ENCODE measurements at places on chromosomes 2 and 18.

GRCh38 chr18:79498662-79499061, 102.9 kb downstream of the NFATC1 start:
- DNase-seq: no peak

DNA sequence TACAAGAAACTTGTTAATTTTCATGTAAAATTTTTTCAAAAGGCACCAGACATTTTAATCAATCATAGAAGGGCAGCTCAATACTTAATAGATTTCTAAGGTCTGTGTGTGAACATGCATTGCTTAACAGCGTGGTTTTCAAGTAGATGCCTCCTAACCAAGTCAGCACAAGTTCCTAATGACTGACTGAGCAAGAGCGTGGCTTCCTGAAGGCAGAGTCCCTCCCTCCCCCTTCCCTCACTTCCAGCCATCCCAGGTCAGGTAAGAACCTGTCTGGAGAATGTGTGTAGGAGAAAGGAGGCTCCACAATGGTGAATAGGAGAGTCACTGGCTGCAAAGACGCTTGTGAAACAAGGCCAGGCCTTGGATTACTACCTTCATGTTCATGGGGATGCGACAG, 33.5 kb upstream of the DAPL1 start:
- DNase-seq: no peak

GRCh38 chr18:14015416-14015815, 100.1 kb upstream of the MC2R start:
- no peak for DNase-seq

DNA sequence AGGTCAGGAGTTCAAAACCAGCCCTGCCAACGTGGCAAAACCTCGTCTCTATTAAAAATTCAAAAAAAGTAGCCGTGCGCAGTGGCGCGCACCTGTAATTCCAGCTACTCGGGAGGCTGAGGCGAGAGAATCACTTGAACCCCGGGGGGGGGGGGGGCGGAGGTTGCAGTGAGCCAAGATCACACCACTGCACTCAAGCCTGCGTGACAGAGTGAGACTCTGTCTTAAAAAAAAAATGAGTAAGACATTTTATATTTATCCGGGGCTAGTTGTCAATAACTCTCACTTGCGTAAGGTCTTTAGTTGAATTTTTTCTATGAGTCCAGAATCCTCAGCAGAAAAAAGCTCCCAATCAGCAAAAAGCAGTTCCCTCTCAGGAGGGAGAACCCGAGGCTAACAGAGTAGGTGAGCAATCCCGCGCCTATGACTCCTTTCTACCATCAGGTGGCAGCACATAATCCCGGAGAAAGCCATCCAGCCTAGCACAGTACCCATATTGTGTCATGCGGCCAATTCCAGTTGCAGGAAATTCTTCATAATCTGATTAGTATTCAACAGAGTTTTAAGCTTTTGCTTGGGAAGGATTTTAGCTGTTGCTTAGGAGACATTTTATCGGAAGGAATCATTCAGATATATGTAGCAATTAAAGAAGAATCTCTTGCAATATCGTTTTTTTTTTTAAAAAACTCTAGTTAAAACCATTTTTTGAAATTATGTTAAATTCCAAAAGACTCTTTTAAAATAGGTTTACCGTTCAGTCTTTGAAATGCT, 11.9 kb upstream of the CRYGA start:
- DNase-seq: peak; percentile 37

- DNase-seq: no peak
Measured at GRCh38 chr2:30148850-30149249, 2.0 kb downstream of the YPEL5 start.

DNA sequence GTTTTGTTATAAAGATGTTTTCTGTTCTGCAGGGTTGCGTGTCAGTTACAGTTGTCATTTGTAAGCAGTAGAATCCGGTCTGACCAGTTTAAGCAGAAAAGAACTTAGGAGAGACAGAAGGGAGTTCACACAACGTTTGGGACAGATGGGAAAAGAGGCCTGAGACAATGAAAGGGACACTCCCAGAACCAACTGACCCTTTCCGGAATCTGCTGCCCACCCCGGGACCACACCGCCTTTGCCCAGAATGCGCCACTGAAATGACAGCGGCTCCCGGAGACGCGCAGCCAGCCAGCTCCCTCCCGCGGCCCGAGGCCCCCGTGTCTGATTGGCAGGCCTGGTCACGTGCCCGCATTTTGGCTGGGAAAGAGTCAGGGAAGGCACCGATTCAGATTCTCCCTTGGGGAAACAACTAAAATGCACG, 244.6 kb downstream of the BCL2 start:
- peak; percentile 47 for DNase-seq

DNA sequence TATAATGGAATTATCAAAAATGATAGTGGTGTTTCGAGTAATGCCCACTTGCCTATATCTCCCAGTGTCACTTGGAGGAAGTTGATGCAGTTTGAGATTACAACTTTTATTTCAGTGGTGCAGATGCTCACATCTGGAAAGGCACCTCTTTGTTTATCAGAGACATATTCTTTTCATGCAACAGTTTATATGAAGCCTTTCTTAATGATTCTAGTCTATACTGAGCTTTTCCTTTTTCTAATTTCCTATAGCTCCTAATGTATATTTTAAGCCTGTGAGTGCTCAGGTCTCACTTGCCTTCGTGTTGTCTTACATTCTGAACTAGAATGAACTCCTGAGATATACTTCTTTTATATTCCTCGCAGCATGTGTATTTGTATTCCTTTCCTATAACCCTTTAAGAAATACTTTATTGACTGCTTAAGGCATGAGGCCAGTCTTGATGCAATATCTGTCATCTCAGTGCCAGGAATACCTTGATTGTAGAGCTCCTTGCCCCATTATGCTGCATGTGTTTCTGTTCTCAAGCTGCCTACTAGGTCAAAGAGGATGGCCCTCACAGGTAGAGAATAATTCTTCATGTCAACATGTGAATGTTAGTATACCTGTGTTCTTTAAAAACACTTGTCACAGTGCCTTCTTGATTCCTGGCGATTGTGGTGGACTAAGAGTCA, 52.6 kb downstream of the VRK2 start:
- DNase-seq: no peak

GRCh38 chr18:58862851-58863538, 1.7 kb upstream of the ZNF532 start:
- DNase-seq: peak; percentile 61

- no peak for DNase-seq
Measured at GRCh38 chr2:232626584-232626983, 6.8 kb upstream of the EFHD1 start.

- no peak for DNase-seq
Measured at GRCh38 chr2:27958711-27959378, 68.3 kb downstream of the BABAM2 start.

GRCh38 chr2:156837635-156838370, 401.6 kb downstream of the GPD2 start:
- DNase-seq: no peak

DNA sequence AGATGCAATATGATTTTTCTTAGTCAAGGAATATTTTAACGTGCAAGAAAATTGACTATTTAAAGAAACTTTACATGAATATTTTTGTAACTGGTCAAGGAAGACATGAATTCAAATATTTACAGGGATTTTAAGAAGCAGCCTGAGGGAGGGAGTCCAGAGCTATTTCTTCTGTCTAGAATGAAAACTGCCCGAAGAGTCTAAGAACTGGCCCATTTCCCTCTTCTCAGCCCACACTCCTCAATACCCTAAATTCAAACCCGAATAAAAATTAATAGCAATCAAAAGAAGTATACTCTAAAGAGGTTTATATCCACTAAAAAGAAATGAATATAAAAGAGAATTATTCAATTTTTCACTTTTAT, 6.5 kb upstream of the NDUFV2 start:
- DNase-seq: no peak

- no peak for DNase-seq
Measured at GRCh38 chr18:32201948-32202672, 12.3 kb downstream of the MEP1B start.

DNA sequence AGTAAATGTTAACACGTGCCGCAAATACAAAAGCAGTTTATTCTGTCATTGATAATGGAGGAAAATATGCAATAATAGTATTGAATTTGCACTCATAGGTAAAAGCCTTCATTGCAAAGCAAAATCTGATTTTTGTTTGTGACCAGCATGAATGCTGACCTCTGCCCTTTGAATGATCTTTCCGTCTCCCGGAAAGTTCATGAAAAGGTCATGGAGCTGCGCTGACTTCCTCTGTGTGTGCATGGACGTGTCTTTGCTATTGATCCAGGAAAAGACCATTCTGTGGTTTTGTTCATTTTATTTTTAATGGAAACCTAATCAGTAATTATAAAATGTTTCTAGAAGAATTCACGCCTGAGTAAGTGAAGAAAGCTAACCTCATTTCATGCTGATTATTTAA, 320.0 kb downstream of the MTX2 start:
- no peak for DNase-seq

- no peak for DNase-seq
Measured at GRCh38 chr2:1078326-1078725, 127.7 kb downstream of the SNTG2 start.

DNA sequence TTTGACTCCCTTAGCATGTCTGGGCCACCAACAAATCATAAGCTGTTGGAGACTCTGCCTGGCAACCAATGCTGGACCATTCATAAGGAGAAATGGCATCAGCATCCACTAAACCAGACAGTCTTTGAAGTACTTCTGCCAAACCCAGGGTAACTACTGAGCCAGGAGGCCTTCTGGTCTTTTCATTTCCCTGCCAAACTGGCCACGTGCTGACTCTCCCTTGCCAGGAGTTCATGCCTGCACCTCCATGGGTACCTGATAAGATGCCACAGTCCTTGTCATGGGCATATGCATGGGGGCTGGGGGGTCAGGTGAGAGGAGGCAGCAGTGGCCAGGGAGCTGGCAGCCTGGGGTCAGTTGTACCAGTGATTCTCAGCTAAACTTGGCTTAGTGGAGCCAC, 34.2 kb upstream of the DAPL1 start:
- no peak for DNase-seq

GRCh38 chr2:7896940-7897487, 784.8 kb upstream of the ID2 start:
- DNase-seq: no peak
